ENCODE measurements at places on chromosomes 4 and X.

GRCh38 chr4:176718881-176719280 lies 73.8 kb downstream of the VEGFC start:
- H3K27me3 ChIP-seq = no peaks in the 10 kb centered on the region
- DNase-seq = no peak
- no peaks in the 10 kb centered on the region for H3K36me3 ChIP-seq
- H3K27ac ChIP-seq = no peak overlapping the region
- no peak overlapping the region for H3K4me3 ChIP-seq

DNA sequence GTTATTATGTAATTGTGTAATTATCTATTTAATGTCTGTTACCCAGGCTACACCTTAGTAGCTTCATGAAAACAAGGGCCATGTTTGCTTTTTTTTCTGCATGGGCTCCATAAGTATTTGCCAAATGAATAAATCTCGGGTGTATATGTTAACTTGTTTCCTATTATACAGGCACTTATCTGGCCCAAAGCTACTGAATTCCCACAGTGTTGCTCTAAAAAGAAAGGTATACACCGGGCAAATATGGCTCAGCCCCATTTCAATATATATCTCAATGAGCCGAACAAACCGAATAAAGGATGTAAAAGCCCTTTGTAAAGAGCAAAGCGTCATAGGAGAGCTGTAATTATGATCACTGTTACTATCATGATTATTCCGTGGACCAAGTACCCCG lies 767 bp downstream of the PAQR3 start:
- H3K27me3 ChIP-seq = no peaks in the 10 kb centered on the region
- peak overlapping the region; percentile 69 for H3K4me3 ChIP-seq
- peak overlapping the region; percentile 62 for H3K27ac ChIP-seq
- no peaks in the 10 kb centered on the region for H3K4me1 ChIP-seq
- no peak for DNase-seq
- no peaks in the 10 kb centered on the region for H3K36me3 ChIP-seq

- no peaks in the 10 kb centered on the region for H3K27me3 ChIP-seq
- no peak overlapping the region for H3K4me3 ChIP-seq
- H3K4me1 ChIP-seq = no peaks in the 10 kb centered on the region
- no peaks in the 10 kb centered on the region for H3K36me3 ChIP-seq
- no peak overlapping the region for H3K27ac ChIP-seq
Observed at GRCh38 chrX:6468706-6469105, 66.2 kb downstream of the VCX3A start.

GRCh38 chr4:61933527-61933926 lies 733.4 kb downstream of the ADGRL3 start:
- no peaks in the 10 kb centered on the region for H3K27me3 ChIP-seq
- H3K4me3 ChIP-seq = no peak overlapping the region
- H3K4me1 ChIP-seq = no peaks in the 10 kb centered on the region
- no peaks in the 10 kb centered on the region for H3K36me3 ChIP-seq
- no peak for DNase-seq

DNA sequence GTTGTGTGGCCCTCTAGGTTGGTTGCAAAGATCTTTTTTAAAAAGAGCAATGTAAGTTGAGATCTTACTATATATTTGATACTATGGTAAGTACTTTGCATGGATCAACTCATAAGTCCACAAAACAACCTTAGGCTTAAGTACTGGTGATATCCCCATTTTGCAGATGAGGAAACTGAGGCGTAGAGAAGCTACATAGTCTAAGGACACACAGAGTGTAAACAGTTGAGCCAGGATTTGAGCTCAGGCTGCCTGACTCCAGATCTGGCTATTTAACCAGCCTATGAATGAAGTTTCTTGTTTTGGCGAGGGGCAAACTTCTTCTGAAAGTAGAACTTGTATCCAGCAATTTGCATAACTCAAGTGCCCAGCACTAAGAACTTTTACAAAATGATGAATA lies 38.6 kb upstream of the STX18 start:
- no peak for DNase-seq
- no peak overlapping the region for H3K4me3 ChIP-seq

GRCh38 chr4:88327665-88328064 lies 43.3 kb upstream of the PPM1K start:
- DNase-seq = no peak
- H3K4me1 ChIP-seq = no peaks in the 10 kb centered on the region
- no peak overlapping the region for H3K27ac ChIP-seq

DNA sequence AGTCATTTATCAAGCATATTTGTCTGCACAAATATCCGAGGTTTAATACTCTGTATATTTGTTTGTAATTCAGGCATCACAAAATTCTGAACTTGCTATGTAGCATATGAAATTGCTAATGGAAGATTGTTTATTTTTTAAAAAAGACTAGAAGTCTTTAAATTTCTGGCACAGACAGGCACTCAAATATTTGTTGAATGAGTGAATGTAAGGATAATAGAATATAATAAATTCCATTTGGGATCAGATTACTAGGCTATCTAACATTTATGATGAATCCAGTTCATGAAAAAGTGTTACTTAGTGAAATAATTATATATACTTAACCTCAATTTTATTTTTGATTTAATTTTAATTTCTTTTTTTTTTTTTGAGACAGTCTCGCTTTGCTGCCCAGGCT lies 30.4 kb upstream of the TEC start:
- no peaks in the 10 kb centered on the region for H3K4me1 ChIP-seq
- DNase-seq = no peak
- no peak overlapping the region for H3K4me3 ChIP-seq
- H3K27me3 ChIP-seq = no peaks in the 10 kb centered on the region
- H3K27ac ChIP-seq = no peak overlapping the region
